ENCODE measurements at places on chromosomes 12 and 14. TPM values are rescaled to one million over a fixed set of nuclear protein-coding genes. Genes with fewer than 3 reads are reported as not detected.

- DNase-seq = no peak
These were observed 153.6 kb downstream of the PTCSC3 start for GRCh38 chr14:36022765-36023410.

The MYRFL gene
- not detected for total RNA-seq

- DNase-seq = no peak
These were observed 49.2 kb downstream of the FUT8 start for GRCh38 chr14:65461730-65462129.

- no peak for DNase-seq
These were observed 61.5 kb downstream of the IFT81 start for GRCh38 chr12:110185626-110186025.

The NGB gene
- not detected for total RNA-seq

The CLEC9A gene
- not detected for total RNA-seq

GRCh38 chr12:124532331-124532750 is 35.1 kb downstream of the NCOR2 start:
- no peak for DNase-seq

GRCh38 chr14:71358209-71358931 is 451.1 kb downstream of the PCNX1 start:
- peak; percentile 31 for DNase-seq

- DNase-seq = peak; percentile 51
These were observed 175.7 kb upstream of the GSC start for GRCh38 chr14:94945615-94946014.

DNA sequence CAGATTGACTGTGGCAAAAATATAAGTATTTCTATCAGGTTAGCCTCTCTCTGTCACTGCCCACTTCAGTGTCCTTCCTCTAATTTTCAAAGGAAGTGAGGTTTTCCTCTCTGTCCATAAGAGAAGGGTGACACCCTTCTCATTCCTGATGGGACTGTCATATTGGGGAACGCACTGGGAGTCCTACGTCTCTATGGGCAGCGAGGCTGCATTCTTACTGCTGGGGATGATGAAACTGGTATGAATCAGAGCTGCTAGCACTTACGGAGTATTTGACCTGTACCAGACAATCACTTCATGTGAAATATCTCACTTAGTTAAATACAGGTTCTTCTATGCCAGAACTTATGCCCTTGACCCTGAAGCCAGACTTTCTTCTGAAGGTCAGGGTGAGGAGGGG is 436.3 kb downstream of the DPF3 start:
- DNase-seq = no peak

GRCh38 chr12:57219993-57220754 is 3.6 kb downstream of the NXPH4 start:
- DNase-seq = no peak

DNA sequence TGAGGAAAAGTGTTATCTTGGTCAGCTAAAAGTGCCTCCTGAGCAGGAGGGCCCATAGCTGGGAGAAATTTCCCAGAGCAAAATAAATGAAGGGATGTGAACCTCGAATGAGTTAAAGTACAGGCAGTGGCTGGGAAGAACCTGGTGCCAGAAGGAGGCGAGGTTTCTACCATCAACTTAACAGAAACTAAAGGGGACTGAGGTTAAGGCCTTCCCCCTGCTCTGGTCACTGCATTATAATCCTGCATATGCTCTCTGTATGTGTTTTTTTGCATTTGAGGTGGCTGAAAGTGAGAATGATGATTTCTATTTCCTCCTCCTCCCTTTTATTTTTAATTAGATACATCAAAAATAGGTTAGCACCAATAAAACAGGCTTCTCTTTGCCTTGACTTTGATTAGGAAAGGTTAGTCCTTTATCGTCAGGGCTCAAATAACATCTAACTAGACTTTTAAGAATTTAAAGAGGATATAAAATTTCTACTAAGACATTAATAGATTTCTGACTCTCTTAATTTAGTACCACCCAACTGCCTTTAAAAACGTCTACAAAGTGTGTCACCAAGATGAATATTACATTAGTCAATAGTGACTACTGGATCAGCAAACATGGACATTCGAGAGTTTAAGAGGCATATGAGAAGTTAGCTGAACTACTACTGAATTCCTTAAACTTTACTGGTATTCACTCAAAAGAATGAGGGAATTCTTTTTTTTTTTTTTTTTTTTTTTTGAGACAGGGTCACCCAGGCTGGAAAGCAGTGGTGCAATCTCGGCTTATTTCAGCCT is 49.2 kb downstream of the GALNT4 start:
- DNase-seq = no peak

DNA sequence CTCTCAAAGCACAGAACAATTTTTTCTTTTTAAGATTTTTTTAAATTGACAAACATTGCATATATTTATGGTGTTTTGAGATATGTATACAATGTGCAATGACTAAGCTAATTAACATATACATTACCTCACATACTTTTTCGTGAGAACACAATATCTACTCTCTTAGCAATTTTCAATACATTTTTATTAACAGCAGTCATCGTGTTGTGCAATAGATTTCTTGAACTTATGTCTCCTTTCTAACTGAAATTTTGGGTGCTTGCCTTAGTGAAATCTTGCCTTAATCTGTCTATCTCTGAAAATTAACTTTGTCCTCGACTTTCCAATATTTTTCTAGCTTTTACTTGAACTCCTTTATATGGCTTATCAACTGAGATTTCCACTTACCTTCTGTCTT is 6.8 kb downstream of the OR10A7 start:
- no peak for DNase-seq

The ZNF664 gene
- total RNA-seq = 52.9 TPM

DNA sequence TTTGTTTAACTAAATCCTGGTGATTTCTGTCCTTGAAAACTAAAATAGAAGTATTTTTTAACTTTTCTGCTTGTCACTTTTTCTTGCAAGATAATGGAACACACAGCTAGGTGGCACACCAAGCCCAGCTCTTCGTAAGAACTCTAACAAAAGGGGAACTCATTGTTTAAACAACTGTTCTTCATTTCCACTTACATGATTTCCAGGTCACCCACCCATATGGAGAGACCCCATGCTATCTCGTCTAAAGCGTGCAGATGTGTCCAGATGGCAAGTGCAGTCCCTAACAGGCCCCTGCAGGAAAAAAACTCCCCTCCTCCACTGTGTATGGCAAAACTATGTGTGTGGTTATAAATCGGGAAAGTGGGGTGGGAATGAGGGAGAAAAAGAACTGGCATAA is 43.3 kb upstream of the NT5DC3 start:
- DNase-seq = peak; percentile 74

DNA sequence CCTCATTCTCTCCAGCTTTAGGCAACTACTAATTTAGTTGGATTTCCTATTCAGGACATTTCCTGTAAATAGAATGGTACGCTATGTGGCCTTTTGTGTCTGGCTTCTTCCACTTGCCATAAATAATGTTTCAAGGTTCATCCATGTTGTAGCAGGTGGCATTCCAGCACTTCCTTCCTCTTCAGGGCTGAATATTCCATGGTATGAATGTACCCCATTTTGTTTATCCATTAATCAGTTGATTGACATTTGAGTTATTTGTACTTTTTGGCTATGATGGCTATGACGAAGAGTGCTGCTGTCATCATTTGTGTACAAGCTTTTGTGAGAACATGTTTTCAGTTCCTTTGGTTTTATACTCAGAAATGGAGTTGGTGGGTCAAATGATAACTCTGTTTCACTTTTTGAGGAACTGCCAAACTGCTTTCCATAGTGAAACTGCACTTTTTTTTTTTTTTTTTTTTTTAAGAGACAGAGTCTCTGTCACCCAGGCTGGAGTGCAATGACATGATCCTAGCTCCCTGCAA is 6.5 kb upstream of the CDK2AP1 start:
- DNase-seq = peak; percentile 53

The SLC25A21 gene
- total RNA-seq = not detected

The CISTR gene
- total RNA-seq = not detected

The B4GALNT3 gene
- total RNA-seq = 3.4 TPM

DNA sequence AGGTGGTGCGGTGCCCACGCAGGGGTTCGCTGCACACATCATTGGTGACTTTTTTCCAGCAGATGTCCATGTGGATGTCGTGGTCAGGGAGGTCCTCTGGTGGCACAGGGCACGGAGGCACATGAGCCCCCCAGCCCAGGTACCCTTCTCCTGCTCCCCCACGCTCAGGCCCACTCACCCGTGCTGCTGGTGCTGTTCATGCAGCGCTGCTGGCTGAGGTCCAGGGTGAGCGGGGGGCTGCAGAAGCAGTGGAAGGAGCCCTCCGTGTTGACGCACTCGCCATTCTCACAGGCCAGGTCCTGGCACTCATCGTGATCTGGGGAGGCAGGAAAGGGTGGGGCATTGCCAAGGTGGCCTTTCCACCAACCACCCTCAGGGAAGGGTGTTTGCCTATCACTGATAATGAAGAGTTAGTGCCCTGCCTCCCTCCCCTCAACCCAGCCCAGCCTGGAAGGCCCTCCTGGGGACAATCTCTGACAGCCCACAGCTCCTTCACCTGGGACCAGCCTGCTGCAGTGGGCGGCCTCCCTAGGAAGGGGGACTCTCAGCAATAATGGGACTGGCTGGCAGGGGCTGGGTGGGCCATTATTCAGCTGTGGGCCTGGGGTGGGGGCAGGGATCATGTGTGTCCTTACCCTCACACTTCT is 9.8 kb downstream of the ISCA2 start:
- DNase-seq = no peak

DNA sequence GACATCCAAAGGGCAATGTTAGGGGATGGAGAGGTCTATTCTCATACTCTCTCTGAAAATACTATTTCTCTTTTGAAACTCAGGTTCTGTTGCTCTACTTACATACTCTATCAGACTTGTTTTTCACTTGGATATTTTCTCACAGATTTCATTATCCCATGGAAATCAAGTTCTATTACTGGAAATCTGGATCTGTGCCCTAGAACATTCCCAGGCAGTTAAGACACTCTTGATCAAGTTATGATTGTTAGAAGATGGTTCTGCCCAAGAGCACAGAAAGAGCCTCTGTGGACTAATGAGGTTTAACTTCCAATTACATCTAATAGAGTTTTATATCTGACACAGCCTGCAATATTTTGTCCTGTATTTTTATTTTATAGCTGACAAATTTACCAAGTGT is 591.0 kb upstream of the ATP2B1 start:
- DNase-seq = no peak

- no peak for DNase-seq
These were observed 139.4 kb downstream of the STXBP6 start for GRCh38 chr14:24910408-24910986.

- DNase-seq = no peak
These were observed 135.8 kb upstream of the VRK1 start for GRCh38 chr14:96661244-96661969.

The BDKRB2 gene
- not detected for total RNA-seq

The CLEC2A gene
- not detected for total RNA-seq

The C3AR1 gene
- 1.4 TPM for total RNA-seq

- DNase-seq = no peak
These were observed 170.9 kb downstream of the DUSP6 start for GRCh38 chr12:89181271-89181920.

The KRT78 gene
- total RNA-seq = not detected

DNA sequence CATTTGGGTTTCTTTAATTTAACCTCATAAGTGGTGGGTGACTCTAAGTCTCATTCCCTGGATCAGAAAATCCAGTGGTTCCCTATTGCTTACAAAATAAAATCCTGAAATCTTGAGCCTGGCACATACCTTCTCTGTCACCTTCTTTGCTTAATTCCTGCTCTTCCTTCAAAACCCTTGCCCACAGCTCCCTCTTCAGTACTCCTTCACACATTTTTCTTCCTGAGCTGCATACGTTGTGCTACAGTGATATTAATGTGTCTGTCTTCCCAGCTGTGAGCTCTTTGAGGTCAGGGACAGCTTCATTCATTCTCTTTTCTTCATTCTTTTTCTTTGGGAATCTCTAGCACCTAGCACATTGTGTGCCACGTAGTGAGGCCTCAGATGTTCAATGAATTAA is 9.5 kb downstream of the TSPAN11 start:
- no peak for DNase-seq

The CELA1 gene
- total RNA-seq = not detected

DNA sequence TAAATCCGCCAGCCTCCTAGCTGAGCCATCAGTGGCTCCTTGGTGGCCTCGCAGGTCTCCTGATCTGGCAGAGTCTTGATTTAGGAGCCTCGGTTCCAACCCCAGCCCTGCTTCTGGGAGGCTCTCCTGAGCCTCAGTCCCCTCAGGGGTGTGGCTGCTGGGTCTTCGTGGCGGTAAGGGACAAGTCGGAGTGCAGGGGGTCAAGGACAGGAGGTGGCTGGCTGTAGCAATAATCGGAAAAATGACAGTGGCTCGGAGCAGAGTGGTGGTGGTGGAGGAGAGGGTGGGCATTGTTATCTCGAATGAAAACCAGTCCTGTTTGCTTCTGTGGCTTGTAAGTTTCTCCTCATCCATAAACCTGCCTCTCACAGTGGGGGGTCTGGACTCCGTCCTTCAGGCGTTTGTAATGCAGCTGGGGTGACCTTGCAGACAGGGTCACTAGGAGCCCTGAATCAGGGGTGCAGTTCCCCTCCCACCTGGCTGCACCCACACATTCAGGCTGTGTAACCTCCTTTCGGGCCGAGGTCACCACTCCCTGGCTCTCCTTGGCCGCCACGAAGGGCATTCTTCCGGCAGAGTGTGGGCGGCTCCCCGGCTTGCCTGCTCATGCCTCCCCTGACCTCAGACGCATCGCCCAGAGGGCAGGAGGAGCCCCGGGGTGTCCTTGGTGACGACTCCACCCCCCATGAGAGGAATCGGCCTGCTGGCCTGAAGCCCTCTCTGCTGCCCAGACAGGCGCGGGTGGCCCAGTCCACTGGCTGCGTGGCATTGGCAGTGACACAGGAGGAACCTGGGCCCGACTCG is 8.1 kb downstream of the BCL7A start:
- DNase-seq = no peak

The CCDC60 gene
- not detected for total RNA-seq

DNA sequence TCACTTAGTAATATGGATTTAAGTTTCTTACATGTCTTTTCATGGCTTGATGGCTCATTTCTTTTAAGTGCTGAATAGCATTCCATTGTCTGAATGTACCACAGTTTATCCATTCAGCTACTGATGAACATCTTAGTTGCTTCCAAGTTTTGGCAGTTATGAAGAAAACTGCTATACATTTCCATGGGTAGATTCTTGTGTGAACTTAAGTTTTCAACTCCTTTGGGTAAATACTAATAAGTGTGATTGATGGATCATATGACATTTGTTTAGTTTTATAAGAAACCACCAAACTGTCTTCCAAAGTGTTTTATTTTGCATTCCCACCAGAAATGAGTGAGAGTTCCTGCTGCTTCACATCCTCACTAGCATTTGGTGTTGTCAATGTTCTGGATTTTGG is 119.2 kb downstream of the NAV3 start:
- no peak for DNase-seq

The EPYC gene
- total RNA-seq = not detected

DNA sequence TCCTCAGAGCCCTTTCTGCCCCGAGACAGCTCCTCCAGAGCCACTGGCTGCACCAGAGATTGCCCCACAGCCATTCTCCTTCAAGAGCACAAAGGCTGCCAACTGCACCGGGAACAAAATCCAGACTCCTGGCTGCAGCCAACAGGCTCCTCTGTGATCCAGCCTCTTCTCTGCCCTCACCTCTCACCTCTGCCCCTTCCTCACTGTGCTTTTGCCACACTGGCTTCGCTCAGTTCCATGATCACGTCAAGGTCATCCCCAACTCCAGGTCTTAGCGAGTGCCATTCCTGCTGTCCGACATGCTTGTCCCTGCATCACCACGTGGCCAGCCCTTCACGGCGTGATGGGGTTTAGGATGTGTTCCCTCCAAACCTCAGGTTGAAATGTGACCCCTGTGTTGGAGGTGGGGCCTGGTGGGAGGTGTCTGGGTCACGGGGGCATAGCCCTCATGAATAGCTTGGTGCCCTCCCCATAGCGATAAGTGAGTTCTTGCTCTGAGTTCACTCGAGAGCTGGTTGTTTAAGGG is 149.3 kb downstream of the PIWIL1 start:
- DNase-seq = no peak

The UNC79 gene
- 0.05 TPM for total RNA-seq

Data from activated CD8-positive, alpha-beta T cell treated with anti-CD3 and anti-CD28 coated beads for 36 hours (primary cell).